ENCODE measurements at places on chromosomes 1 and 21. TPM values are rescaled to one million over a fixed set of nuclear protein-coding genes. Genes with fewer than 3 reads are reported as not detected.

- DNase-seq: peak; percentile 98
Measured at GRCh38 chr1:156816561-156817328, at the start of gene SH2D2A. Gene SH2D2A (minus strand): TSS chr1:156816848. CDS start chr1:156816708, 140 bp downstream.

Gene FHAD1
- under 0.01 TPM for total RNA-seq

DNA sequence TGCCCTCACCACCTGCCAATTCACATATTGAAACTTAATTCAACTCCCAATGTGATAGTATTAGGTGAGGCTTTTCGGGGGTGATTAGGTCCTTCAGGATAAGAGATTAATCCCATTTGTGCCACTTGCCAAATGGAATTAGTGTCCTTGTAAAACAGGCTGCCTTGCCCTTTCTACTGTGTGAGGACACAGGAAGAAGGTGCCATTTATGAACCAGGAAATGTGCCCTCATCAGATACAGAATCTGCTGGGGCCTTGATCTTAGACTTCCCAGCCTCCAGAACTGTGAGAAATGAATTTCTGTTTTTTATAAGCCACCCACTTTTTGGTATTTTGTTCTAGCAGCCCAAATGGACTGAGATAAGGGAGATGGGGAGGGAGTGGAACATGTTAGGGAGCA, 39.1 kb upstream of the AGL start:
- DNase-seq: no peak

GRCh38 chr1:35223084-35223630, 30.2 kb upstream of the SFPQ start:
- DNase-seq: no peak

Gene C1orf141
- total RNA-seq: not detected

Gene CFH
- total RNA-seq: 11.8 TPM

Gene GJC2
- total RNA-seq: 12.7 TPM

All from hematopoietic multipotent progenitor cell (in vitro differentiated cells).